ENCODE measurements at places on chromosomes 12 and 14.

- DNase-seq, result no peak
These were observed 180.3 kb downstream of the EMP1 start for GRCh38 chr12:13376610-13377373.

DNA sequence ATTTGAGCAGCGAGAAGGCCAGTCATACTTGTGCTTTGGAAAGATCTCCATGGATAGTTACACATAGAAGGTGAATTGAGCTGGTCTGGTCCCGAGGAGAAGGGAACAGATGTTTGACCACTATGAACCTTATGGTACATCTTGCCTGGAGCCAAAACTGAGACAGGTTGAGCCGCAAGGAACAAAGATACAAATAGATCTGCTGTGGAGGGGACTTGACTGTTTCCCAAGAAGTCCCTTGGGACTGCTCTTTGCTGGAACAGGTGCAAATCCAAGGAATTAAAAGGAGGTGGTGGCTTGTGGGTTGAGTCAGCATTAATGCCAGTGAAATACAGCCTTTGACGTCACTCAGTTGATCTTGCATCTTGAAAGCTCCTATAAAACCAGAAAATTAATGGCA is 68.8 kb upstream of the PRIMA1 start:
- no peak for DNase-seq

GRCh38 chr14:61444215-61444768 is 122.9 kb downstream of the PRKCH start:
- peak; percentile 65 for DNase-seq

GRCh38 chr12:7751394-7751793 is 4.2 kb upstream of the CLEC4C start:
- no peak for DNase-seq

- DNase-seq, result no peak
These were observed 16.5 kb upstream of the MAPKAPK5 start for GRCh38 chr12:111825509-111825908.

- DNase-seq, result no peak
These were observed 319.3 kb upstream of the NOVA1 start for GRCh38 chr14:26917086-26917485.

GRCh38 chr14:100476012-100476822 is 111.0 kb downstream of the BEGAIN start:
- DNase-seq, result no peak
